Stimulated activated CD4-positive, alpha-beta T cell treated with anti-CD3 and anti-CD28 coated beads, Interleukin-1b, Interleukin-23, amount 100 ng/mL, for 24 hours (primary cell): ENCODE measurements at places on chromosomes 7 and 10.

- no peak for DNase-seq
Observed at GRCh38 chr10:92778091-92778490, 70.2 kb upstream of the EXOC6 start.

DNA sequence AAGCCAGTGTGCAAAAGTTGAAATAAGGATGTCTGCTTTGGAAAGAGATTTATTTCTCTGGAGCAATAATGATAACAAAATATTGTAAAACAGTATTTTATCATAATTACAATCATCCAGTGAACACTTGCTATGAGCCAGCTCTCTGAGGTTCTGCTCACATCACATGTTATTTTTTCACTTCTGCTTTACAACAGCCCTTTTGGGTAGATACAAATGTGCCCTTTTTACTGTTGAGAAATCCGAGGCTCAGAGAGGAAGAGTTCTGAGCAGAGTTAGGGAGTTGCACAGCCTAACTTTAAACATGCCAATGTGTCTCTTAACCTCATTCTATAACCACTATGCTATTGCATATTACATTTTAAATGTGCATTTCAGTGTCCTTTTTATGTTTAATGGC is 232.6 kb upstream of the CDC14C start:
- DNase-seq = no peak

DNA sequence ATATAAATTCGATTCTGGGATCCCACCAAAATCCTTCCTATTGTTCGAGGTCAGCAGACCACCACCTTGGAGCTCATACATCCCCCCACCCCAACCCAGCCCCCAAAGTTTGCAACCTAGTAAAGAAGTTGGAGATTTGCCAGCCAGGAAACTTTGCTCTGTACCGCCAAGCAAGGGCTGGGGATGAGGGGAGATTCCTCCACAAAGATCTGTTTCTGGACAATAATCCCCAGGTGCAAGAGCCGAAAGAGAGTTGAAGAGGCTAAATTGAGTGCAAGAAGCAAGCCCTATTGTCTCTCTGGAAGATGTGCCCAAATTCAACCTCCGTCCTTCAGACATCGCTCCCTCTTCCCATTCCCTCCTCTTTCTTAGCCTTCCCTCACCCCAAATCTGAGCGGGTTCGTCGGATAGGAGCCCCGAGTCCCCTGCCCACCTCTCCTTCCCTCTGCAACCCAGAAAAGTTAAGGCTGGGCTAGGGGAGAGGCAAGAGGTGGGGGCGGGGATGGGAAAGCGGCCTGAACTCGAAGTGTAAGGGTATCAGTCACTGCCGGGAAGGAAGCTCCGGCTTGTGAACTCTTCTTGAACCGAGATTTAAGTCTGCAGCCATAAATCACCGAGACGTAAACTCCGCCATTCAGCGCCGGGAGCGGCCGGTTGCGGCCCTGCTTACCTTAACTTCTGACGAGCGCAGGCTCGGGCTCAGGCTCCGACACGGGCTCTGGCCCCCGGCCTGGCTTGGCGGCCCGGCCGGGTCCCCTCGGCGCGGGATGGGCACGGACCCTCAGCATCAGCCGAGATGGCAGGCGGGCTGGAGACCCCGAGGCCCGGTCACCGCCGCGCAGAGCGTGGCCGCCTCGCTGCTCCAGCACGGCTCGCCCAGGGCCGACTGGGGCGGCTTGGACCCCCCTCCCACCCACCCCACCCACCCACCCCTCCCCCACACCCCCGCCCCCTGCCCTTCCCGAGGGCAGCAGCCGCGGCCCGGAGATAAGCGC is 10.8 kb upstream of the HOXA2 start:
- no peak for DNase-seq

- DNase-seq = no peak
Observed at GRCh38 chr7:76260171-76260703, 42.2 kb upstream of the HSPB1 start.

- no peak for DNase-seq
Observed at GRCh38 chr10:62109587-62110293, 158.9 kb downstream of the RTKN2 start.

DNA sequence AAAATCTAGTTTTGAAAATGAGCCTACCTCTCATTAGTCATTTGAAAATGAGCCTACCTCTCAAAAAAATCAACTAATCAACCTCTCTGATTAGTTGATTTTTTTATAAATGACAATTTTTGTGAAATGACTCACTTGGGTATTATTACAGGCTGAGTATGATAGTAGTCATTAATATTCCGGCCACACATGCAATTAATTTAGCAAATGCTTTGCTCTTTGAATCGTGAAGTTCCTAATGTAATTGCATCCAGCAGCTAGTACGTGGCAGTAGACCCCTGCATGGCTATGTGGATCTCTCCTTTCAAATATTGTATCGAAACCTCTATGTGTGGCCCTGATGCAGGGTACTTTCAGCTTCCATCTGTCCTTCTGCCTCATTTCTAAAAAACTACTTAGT is 245.9 kb upstream of the PHYHIPL start:
- no peak for DNase-seq

GRCh38 chr7:76397409-76398183 is 11.9 kb downstream of the SSC4D start:
- DNase-seq = peak; percentile 78

DNA sequence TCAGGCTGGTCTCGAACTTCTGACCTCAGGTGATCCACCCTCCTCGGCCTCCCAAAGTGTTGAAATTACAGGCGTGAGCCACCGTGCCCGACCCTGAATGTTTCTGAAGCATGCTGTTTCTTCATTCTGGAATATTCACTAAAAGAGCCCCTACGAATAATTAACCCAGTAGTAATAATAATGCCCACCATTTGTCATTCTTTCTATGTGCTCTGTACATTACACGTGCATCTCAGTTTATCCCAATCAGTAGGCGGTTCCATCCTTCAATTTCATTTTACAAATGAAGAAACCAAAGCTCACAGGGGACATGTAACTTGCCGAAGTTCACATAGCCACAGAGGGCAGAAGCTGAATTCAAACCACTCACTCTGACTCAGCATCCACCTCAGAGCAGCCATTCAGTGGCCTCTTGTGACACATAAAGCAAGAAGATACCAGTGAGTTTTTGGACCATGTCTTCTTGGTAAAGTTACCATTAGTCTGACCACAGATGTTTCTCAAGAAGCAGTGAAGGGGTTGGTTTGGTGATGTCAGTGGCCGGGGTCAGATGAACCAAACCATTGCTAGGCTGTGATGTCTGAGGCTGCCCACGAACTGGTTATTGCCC is 71.9 kb upstream of the DUSP5 start:
- DNase-seq = no peak

DNA sequence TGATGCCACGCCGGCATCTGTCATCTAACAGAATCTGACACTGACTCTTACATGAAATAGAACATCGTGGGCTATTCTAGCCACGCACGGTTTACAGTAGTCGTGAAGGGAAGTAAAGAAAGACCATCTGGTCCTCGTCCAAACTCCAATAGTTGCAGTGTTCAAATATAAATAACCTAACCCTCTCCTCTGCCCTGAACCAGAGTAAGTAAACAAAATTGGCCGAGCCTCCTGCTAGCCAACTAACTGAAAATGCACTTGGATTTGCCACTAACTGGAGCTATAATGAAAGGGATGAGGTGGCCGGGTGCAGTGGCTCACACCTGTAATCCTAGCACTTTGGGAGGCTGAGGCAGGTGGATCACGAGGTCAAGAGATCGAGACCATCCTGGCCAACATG is 29.5 kb upstream of the ZC3HAV1L start:
- DNase-seq = no peak

GRCh38 chr7:96061844-96062243 is 260.1 kb downstream of the SLC25A13 start:
- no peak for DNase-seq

DNA sequence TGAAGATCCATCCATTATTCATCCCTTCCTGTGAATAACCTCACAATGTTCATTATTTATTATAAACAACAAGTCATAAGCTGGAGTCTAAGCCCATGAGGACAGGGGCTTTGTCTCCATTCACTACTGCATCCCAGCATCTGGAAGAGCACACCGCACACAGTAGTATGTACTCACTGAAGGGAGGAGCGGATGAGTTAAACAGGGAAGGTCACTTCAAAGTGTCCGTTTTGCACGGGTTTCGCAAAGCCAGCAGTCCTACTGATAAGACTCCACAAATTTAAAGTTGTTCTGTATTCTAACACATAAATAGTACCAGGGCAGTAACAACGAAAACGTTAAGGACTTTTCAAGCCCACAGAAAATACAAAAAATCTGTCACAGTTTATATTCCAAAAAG is 167.9 kb downstream of the PARD3 start:
- DNase-seq = no peak

- DNase-seq = no peak
Observed at GRCh38 chr7:96949766-96950165, 55.6 kb upstream of the DLX6 start.

DNA sequence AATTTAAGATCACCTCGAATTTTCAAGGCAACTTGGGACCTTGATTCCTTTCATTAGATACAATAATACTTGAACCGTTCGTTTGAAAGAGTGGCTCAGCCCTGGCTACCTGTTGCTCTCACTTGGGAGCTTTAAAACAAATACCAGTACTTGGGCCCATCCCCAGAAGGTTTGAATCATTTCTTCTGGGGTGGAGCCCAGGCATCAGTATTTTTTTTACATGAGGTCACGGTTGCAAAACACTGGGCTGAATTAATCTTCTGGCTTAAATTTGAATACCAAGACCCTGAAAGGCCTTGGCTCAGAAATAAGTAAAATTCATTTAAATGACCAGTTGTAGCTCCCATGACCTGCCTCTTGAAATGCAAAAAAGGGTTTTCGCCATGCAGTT is 214.9 kb downstream of the CREB5 start:
- DNase-seq = no peak

- no peak for DNase-seq
Observed at GRCh38 chr10:96319754-96320474, 15.7 kb downstream of the DNTT start.

GRCh38 chr10:78247821-78248220 is 214.2 kb downstream of the RPS24 start:
- DNase-seq = no peak

- no peak for DNase-seq
Observed at GRCh38 chr7:100613412-100614175, 1.3 kb downstream of the MOSPD3 start.

DNA sequence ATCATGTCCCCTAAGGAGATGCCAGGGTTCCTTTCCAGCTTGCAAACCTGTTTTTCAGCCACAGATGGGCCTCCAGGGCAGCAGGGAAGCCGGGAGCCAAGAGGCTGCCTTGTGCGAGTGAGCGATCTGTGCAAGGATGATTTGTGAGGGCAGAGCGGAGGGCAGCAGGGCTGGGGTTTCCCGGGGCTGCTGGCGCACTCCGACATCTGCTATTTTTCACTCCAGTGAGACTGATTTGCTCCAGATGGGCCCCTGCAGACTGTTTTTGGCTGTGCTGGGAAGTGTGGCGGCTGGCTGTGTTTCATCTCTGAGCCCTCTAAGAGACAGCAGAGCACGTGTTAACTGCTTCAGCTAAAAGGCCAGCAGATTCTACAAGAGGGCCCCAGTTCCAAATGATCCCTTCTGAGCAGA is 466.2 kb downstream of the TYW1 start:
- DNase-seq = no peak

DNA sequence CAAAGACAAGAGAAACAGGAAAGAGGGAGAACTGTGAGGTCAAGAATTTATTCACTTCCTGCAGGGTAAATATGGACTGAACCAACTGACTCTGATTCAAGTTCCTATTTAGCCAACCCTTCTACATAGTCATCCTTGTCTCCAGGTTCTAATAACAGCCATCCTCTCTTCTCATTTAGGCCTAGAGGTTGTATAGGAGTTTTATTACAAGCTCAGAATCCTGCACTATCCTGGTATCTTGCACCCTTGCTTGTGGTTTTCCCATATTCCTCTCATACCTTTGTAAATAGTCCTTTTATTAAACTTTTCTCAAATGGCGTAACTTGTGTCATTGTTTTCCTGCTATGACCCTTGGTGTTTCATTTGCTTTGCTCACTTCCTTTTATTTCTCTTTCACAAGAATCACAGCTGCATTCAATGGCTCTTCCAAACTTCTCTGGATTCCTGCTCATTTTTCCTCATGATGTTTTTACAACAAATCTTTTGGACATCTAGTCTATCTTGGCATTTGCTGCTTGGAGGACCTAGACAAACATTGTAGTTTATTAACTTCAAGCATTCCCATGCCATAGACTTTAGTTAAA is 12.4 kb upstream of the OR2A5 start:
- DNase-seq = no peak

- no peak for DNase-seq
Observed at GRCh38 chr10:24715246-24715769, 8.4 kb downstream of the ARHGAP21 start.

- DNase-seq = no peak
Observed at GRCh38 chr7:91801331-91801983, 79.0 kb downstream of the MTERF1 start.

DNA sequence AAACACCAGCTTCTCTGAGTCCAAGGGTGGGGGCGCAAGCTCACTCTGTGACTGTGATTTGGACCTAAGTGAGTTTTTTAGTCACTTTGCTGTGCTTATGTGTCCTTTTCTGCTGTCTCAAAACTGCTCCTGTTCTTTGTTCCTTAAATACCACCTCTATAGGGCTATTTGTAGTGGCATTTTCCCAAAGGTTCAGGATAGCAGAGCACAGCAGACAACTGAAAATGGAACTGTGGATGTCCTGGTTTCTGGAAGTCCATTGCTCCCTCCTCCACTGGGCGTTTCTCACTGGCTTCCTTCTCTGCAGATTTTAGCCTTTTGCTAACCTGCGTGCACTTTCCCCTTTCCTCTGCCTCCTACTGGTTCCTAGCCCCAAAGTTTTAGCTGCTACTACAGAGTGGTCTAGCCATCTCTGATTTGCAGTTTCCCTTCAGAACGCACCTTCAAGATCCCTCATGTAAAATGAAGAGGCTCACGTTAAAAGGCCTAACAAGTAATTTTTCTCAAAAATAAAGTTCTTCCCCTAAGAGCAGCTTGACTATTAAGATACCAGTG is 25.6 kb downstream of the BLVRA start:
- no peak for DNase-seq

GRCh38 chr10:130425169-130425568 is 289.0 kb downstream of the GLRX3 start:
- no peak for DNase-seq

DNA sequence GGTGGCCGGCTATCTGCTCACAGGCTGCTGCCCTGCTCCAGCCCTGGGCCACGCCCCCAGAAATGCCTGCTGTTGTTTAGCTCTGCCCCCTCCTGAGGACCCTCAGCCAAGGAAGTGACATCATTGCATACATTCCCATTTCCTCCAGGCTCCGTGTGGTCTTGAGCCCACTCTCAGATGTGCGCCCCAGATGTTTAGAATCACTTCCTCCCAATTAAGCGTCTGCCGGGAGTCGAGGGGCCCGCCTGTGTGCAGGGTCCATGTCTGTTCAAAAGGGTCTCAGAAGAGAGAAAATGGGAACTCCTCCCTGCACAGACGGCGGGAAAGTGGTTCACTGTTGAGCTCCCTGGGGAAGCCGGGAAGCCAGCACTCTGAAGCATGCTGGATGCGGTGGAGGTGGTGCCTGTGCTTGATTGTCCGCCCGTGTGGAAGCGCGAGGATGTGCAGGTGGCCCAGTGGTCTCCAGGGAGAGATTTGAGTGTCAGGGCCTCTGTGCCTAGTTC is 116.9 kb upstream of the PPIF start:
- DNase-seq = no peak

GRCh38 chr10:123748711-123749110 is 82.6 kb downstream of the GPR26 start:
- no peak for DNase-seq

GRCh38 chr10:49784681-49785080 is 22.6 kb upstream of the OGDHL start:
- no peak for DNase-seq
